NCI-H69 (cell line): ENCODE measurements at places on chromosomes 4 and X.

- DNase-seq = peak; percentile 46
Observed at GRCh38 chr4:95087657-95088455, 330.1 kb downstream of the BMPR1B start.

DNA sequence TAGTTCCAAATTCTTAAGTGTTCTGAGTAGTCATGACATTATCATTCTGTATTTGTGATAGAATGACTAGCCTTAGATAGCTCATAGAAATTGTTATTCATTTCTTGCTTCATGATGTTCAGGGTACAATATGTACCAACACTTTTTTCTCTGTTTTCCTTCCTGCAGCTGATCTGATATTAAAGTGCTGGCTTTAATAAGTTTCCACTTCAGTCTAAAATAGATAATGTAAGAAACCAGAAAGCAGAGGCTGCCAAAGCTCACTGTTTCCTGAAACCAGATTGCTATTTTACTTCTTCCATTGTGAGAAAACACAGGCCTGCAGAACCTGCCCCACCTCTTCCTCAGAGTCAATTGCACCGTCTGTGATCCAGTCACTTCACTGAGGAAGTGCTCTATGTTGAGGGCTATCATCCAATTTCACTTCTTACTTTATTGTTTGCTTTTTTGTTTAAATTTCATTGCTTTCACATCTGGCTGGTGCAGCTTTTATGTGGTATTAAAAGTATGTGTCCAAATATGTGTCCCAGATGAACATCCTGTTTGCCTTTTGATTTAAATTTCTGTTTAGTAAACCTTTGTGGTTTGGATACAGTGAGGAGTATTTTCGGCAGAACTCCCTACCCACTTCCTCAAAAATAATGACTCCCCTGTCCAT, 652.1 kb downstream of the ANKRD50 start:
- no peak for DNase-seq

DNA sequence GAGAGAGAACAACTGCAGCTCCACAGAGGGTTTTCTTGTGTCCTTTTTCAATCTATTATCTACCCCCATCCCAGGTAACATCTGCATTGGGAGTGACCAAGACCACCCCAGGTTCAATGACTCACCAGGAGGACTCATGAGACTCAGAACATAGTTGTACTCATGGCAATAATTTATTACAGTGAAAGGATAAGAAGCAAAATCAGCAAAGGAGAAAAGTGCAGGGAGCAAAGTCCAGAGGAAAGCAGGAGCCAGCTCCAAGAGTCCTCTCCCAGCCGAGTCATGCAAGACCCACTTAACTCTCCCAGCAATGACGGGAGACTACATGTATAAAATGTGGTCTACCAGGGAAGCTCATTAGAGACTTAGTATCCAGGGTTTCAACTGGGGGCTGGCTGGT, 129.5 kb upstream of the RBPJ start:
- no peak for DNase-seq

DNA sequence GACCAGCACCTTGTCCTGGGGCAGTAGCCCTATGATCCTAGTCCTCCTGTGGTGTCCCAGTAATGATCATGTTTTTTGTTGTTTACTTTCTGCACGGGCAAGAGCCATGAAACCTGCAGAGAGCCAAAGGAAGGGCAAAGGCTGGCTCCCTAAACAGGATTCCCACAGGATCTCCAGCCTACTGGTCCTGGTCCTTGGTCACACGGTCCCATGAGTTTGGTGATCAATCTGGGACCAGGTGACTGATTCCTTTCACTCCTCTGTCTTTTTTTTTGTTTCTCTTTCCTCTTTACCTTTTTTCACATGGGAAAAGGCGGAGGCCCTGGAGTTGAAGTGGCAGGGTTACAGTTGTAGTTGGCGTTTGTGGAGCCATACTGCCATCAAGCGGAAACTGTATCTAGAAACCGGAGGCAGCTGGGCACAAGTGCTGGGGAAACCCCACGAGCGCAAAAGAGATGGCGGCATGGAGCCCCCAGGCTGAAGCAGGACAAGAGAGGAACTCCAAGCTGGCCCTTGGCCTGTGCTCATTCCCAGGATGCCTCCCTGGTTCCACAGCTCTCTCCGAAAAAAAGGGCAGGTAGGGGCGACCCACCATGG, 34.6 kb downstream of the NBDY start:
- DNase-seq = no peak

DNA sequence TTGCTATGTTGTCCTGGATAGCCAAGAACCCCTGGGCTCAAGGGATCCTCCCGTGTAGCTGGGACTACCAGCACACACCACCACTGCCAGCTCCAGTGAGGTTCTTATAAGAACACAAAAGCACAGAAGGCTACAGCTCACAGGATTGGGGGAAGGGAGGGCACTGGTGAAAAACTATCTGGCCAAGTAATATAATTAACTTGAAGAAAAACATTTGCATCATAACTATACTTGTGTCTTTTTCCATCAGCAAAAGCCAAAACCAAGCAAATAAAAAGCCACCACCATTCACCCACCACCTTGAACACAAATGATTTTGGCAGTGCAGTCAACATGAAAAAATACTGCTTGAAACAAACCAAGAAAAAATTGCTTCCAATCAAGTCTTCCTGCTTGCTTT, 188.2 kb downstream of the MAML3 start:
- DNase-seq = peak; percentile 62
